Heart right ventricle (tissue), 16 donors: ENCODE measurements at places on chromosomes 6 and 20.

DNA sequence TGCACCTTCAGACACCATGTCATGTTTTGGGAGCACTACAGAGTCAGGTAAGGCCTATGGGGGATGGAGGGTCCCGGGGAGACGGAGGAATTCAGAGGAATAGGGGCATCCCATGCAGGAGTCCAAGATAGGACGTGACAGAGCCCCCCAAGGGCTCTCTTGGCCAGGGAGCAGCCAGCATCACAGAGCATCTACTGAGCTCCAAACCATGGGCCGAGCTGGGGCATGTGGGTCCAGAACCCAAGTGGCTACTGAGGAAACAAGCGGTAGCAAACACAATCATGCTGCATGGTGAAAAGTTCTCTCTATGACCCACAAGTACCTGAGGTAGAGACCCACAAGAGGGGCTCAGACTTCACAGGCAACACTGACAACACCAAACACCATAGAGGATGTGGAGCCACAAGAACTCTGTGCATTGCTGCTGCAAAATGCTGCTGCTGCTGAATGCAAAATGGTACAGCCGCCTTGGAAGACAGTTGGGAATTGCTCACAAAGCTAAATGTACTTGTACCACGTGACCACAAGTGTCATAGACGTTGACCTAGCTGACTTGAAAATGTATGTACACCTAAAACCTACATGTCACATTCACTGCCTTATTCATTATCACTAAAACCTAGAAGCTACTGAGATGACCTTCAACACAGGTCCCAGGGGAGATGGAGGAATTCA lies 33.4 kb upstream of the MAS1L start:
- H3K4me1 ChIP-seq = no peaks in the 10 kb centered on the region
- no peak overlapping the region for H3K27ac ChIP-seq
- H3K4me3 ChIP-seq = no peak overlapping the region
- DNase-seq = no peak

DNA sequence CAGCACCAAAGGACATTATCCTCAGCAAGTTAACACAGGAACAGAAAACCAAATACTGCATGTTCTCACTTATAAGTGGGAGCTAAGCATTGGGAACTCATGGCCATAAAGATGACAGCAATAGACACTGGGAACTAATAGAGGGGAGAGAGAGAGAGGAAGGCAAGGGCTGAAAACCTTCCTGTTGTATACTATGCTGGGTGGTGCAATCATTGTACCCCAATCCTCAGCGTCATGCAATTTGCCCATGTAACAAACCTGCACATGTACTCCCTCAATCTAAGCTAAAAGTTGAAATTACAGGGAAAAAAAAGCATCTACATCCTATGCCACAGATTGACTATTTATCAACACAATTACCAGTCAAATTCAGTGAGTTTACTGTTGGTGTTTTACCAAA lies 20.0 kb upstream of the VNN1 start:
- H3K4me1 ChIP-seq = no peaks in the 10 kb centered on the region
- H3K27me3 ChIP-seq = no peaks in the 10 kb centered on the region
- no peaks in the 10 kb centered on the region for H3K36me3 ChIP-seq
- H3K4me3 ChIP-seq = no peak overlapping the region
- no peak overlapping the region for H3K27ac ChIP-seq

DNA sequence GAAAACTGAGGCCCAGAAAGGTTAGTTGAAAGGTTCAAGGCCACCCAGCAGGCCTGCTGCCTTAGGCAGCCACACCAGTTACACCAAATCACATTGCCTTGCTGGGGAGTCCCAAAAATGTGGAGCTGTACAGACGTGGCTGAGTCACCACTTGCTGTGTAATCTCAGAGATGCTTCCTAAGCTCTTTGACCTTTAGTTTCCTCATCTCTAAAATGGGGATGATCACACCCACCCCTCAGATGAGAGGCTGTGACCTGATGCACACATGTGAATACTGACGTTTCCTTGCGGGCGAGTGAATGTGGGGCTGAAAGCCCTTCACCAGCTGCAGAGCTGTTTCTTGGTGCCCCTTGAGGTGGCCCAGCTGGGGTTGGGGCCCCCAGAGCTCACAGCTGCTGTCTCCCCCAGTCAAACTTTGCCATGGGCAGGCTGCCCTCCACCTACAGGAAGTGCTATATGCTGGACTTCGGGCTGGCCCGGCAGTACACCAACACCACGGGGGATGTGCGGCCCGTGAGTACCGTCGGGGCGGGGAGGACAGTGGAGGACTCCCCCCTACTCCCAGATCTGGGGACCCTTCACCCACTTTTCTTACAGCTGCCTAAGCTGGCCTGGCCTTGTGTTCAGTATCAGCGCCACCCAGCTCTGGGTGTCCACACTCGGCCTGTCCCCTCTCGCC lies 11.0 kb downstream of the TTBK1 start:
- no peaks in the 10 kb centered on the region for H3K4me1 ChIP-seq
- peaks cover 24% of the 10 kb centered on the region for H3K27me3 ChIP-seq
- H3K27ac ChIP-seq = no peak overlapping the region

DNA sequence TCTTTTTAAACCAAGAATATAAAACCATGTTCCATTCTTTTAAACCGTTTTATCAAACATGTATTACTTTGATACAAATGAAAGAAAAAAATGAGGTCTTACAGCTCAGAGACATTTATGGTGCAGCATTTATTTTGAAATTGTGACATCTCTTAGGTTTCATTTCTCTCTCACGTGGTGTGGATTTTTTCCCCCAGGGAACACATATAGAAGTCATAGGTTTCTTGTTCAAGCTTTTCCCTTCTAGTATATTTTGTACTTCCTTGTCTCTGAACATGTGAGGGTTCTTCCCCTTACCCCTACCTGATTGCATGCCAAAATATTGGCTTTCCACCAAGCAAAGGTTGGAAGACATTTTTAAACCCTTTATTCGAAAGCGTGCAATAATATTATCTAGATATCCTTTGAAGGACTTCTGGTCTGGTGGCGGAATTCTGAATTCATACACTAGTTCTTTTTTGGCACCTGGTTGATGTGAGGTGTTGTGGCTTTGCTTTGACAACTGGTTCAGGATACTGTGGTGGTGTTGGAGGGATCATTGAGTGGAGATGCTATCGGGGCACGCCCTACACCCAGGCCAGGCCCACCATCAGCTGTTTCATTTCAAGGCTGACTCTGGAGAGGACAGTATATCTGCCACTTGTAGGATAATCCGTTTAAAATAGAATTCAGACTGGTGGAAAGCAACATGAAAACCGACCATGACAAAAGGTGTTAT lies 5.6 kb upstream of the FAM50B start:
- H3K4me3 ChIP-seq = no peak overlapping the region
- no peaks in the 10 kb centered on the region for H3K4me1 ChIP-seq
- no peak overlapping the region for H3K27ac ChIP-seq
- no peaks in the 10 kb centered on the region for H3K27me3 ChIP-seq
- H3K36me3 ChIP-seq = no peaks in the 10 kb centered on the region
- no peak for DNase-seq

DNA sequence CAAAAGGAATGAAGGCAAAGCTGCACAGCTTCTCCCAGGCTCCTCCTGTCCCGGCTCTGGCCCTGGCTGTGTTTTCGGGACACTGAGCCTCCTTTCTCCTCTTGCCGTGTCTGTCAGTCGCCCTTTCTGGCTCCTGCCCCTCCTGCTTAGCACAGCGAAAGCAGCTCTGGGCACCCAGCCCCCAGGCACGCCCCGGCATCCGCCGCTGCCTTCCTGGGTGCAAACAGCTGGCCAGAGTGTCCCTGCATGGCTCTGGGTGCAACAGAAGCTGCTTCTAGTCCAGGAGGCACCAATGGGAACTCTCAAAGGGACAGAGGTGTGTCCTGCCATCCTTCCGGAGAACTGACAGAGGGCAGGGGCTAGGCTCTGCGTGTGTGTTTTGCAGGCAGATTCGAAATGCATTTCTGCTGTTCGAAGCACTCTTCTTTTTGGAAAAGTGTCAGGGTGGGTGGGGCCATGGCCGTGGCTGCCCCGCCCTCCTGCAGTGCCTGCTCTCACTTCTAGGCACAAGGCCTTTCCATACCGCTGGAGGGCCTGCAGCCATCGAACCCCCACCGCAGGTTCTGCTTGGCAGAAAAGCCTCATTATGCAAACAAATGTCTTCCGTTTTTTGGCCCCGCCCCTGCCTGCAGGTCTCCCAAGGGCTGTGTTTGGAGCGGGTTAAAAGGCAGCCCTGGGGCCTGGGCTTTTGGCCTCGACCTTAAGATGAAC lies 15.5 kb downstream of the COL9A3 start:
- H3K36me3 ChIP-seq = no peaks in the 10 kb centered on the region
- peaks cover 4% of the 10 kb centered on the region for H3K27me3 ChIP-seq
- H3K4me1 ChIP-seq = no peaks in the 10 kb centered on the region
- DNase-seq = no peak
- H3K4me3 ChIP-seq = no peak overlapping the region
- H3K27ac ChIP-seq = no peak overlapping the region

- H3K4me3 ChIP-seq = no peak overlapping the region
- H3K27ac ChIP-seq = no peak overlapping the region
- H3K27me3 ChIP-seq = no peaks in the 10 kb centered on the region
- H3K4me1 ChIP-seq = no peaks in the 10 kb centered on the region
- H3K36me3 ChIP-seq = no peaks in the 10 kb centered on the region
Observed at GRCh38 chr6:68087399-68088133, 547.5 kb upstream of the ADGRB3 start.

DNA sequence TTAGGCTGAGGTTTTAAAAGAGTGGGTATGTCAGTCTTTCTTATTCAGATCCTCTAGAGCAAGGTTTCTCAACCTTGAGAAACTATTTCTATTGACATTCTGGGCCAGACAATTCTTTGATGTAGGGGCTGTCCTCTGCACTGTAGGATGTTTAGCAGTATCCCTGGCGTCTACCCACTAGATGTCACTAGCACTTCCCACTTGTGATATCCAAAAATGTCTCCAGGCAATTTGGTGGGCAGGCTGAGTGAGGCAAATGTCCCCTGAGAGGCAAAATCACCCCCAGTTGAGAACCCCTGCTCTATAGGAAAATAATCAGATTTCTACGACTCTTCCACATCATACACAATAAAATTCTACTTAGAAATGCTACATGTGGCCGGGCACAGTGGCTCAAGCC lies 7.7 kb upstream of the ZKSCAN8 start:
- peaks cover 13% of the 10 kb centered on the region for H3K4me1 ChIP-seq
- DNase-seq = no peak
- no peaks in the 10 kb centered on the region for H3K27me3 ChIP-seq
- no peak overlapping the region for H3K27ac ChIP-seq

DNA sequence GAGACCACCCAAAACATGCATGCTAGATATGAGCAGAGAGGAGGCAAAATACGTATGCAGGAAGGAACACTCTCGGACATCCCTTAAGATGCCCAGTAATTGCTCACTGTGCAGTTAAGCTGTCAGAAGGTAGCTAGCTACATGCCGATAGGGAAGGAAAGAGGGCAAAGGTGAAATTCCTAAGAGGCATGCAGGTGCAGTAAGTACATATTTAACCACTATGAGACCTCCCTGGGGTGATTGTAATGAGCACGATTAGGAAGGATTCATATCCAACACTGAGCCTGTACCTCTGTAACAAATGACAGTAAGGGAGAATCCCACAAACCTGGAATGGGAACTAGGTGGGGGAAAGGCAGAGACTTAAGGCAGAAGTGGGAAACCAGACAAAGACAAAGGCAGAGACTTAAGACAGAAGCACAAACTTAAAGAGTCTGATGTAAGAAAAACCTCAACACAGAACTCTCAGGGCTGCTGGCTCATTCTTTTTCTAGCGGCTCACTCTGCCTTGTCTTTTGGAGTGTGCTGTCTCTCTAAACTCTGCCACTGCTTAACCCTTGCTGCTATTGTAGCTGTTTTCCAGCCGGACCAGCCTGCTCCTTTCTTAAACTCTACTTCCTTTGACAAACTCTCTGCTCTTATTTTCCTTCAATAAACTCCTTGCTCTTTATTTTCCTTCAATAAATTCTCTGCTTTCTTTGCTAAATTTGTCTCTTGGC lies 148.1 kb downstream of the UBE3D start:
- no peak for DNase-seq
- H3K36me3 ChIP-seq = no peaks in the 10 kb centered on the region
- no peaks in the 10 kb centered on the region for H3K27me3 ChIP-seq

DNA sequence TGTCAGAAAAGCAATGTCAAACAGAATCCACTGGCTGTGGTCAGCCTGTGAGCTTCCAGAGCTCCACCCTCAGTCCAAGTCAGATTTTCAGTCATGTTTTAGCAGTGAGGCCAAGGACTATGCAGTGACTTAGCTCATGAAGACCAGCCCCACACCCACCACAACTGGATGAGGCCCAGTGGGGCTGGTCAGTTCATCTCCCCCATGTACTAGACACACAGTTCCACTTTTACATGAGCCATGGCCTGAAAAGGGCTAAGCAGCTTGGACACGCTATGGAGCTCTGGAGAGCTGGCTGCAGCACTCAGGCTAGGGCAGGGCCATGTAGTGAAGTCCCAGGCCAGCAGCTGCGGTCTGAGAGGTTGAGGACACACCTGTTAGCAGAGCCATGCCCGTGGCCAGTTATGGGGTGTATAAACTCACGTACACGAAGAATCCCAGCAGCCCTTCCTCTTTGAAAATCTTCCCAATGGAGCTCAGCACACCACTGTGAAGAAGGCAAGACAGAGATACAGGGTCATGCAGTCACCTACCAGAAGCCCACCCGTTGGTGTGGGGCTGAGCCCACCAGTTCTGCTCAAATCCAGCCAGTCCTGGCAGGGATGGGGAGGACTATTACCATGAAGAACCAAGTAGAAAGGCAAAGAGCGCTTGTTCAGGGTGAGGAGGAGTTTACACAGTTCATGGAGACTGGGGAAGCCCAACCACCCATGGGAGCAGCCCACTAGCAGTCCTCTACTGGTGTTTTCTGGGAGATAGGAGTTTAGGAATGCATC lies 10.6 kb downstream of the MTCH1 start:
- H3K36me3 ChIP-seq = peaks cover 17% of the 10 kb centered on the region
- H3K27me3 ChIP-seq = no peaks in the 10 kb centered on the region
- DNase-seq = no peak
- H3K27ac ChIP-seq = peak overlapping the region; percentile 71

- no peak for DNase-seq
- no peaks in the 10 kb centered on the region for H3K36me3 ChIP-seq
- H3K4me1 ChIP-seq = no peaks in the 10 kb centered on the region
- no peaks in the 10 kb centered on the region for H3K27me3 ChIP-seq
Observed at GRCh38 chr6:146041282-146041681, 12.4 kb downstream of the GRM1 start.

GRCh38 chr6:37653933-37654565 lies 43.6 kb downstream of the MDGA1 start:
- peaks cover 5% of the 10 kb centered on the region for H3K4me1 ChIP-seq
- H3K4me3 ChIP-seq = no peak overlapping the region
- DNase-seq = no peak
- H3K36me3 ChIP-seq = no peaks in the 10 kb centered on the region

DNA sequence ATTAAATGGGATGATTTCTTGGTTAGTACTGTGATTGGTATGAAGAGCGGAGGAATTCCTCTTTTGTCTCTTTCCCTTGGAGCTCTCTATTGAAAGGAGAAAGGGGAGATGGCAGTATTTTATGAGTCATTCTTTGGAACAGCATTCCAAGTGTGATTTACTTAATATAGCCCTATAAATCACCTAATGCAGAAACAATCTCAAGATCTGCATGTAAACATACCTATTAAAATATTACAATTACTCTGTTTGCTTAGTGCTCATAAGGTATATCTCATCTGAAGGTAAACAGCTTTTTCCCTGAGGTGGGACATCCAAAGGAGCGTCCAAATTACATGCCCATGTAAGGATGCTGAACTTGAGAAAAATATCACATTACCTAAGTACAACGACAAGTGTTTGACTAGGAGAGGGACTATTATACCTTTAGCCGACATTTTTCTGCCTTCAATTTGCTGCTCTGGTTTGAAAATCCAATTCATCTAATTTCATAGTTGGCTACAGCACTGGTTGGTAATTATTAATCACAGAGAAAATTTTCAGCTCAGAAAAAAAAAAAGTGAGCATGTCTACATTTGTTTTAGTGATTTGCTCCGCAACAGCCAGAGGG lies 229.0 kb downstream of the FOXC1 start:
- DNase-seq = no peak
- no peak overlapping the region for H3K27ac ChIP-seq
- H3K36me3 ChIP-seq = no peaks in the 10 kb centered on the region
- peaks cover 19% of the 10 kb centered on the region for H3K4me1 ChIP-seq
